ENCODE measurements at places on chromosomes 5 and 9.
A peak's percentile ranks its signal among the peaks of the same experiment; 100 is the strongest.

- no peak for DNase-seq
Observed at GRCh38 chr9:95511616-95511931, 5.2 kb downstream of the PTCH1 start.

- DNase-seq = no peak
Observed at GRCh38 chr9:82808478-82808877, 254.5 kb downstream of the RASEF start.

DNA sequence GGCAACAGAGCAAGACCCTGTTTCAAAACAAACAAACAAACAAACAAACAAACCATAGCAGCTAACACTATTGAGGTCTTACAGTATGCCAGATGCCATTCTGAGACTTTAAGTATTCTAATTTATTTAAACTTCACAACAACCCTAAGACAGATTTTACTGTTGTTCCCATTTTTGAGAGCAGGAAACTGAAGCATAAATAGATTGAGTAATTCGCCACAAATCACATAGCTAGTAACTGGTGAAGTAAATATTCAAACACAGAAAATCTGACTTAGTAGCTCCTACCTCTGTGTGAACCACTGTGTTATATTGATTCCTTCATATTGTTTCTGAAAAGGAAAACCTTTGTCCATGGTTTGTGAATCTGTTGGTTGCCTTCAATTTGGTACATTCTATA is 98.4 kb downstream of the UNC13B start:
- no peak for DNase-seq

- DNase-seq = no peak
Observed at GRCh38 chr5:11224436-11225187, 463.6 kb upstream of the DAP start.

GRCh38 chr9:22623236-22623635 is 176.6 kb downstream of the DMRTA1 start:
- DNase-seq = no peak

DNA sequence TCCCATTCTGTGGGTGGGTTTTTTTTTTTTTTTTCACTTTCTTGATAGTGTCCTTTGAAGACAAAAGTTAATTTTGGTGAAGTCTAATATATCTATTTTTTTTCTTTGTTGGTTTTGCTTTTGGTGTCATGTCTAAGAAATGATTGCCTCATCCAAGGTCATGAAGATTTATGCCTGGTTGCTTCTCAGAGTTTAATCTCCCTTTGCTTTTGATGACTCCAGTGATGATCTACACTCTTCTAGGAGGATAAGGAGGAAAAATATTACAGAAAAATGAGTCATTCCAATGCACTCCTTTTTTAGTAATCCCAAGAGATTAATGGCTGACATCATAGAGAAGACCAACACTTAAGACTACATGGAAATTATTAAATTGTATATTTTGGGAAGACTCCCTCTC is 79.7 kb upstream of the ICE1 start:
- DNase-seq = no peak

DNA sequence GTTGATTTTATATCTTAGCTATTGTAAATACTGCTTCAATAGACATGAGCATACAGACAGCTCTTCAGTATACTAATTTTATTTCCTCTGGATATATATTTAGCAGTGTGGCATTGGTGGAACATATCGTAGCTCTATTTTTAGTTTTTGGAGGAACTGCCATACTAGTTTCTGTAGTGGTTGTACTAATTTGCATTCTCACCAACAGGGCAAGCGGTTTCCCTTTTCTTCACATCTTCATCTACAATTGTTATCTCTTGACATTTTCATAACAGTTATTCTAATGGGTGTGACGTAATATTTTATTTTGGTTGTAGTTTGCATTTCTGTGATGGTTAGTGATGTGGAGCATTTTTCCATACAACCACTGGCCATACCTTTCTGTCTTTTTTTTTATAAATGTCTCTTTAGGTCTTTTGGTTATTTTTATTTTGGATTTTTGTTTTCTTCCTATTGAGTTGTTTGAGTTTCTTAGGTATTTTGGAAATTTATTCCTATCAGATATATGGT is 32.5 kb downstream of the TAF11L14 start:
- DNase-seq = no peak

- peak; percentile 39 for DNase-seq
Observed at GRCh38 chr5:116032094-116032517, at the start of gene ARL14EPL. TSS of gene ARL14EPL (plus strand) at chr5:116032472. CDS start at chr5:116051466, 18,994 bp downstream.

DNA sequence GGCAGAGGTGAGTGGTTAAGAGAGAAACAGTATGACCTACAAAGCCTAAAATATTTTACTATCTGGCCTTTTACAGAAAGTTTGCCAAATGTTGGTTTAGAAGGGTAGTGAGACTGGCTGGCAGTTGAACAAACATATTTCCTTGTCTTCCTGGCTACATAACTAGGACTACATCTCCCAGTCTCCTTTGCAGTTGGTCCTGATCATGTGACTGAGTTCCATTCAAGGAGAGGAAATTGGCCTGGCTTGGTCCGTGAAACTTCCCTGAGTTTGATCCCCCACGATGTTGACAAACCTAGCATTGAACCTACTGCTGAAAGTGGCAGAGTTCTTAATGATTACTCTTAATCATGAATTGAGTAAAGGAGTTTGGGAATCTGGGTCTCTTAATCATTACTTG is 280.8 kb downstream of the SLIT3 start:
- no peak for DNase-seq

DNA sequence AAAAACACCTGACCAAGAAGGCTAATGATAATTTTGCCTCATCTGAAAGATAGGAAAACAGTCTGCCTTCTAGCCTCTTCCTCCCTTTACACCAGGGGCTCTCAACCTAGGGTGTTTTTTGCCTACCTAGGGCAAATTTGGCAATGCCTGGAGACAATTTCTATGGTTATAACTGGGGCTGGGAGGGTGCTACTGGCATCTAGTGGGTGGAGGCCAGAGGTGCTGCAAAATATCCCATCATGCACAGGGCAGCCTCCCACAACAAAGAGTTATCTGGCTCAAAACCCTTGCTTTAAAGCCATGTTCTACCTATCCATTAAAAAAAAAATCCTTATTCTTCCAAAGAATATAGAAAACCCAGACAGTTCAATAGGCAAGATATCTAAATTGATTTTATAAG is 45.0 kb upstream of the NR3C1 start:
- DNase-seq = no peak

DNA sequence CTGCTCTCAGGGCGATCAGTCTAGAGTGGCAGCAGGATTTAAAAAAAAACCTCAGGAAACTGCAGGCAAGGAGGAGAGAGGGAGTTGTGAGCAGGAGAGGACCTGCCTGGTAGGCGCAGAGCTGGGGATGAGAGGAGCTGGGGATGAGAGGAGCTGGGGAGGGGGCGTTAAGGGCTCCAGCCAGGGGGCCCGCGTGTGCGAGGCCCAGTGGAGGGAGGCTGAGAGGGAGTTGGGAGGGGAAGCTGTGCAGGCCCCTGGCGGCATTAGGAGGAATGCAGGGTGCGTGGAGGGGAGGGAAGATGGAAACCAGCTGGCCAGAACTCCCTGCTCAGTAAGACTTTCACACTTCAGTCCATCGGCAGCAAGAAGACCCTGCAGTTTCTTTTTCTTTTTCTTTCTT is 45.2 kb upstream of the HMCN2 start:
- no peak for DNase-seq

GRCh38 chr5:101515721-101516120 is 612.6 kb upstream of the ST8SIA4 start:
- DNase-seq = no peak

DNA sequence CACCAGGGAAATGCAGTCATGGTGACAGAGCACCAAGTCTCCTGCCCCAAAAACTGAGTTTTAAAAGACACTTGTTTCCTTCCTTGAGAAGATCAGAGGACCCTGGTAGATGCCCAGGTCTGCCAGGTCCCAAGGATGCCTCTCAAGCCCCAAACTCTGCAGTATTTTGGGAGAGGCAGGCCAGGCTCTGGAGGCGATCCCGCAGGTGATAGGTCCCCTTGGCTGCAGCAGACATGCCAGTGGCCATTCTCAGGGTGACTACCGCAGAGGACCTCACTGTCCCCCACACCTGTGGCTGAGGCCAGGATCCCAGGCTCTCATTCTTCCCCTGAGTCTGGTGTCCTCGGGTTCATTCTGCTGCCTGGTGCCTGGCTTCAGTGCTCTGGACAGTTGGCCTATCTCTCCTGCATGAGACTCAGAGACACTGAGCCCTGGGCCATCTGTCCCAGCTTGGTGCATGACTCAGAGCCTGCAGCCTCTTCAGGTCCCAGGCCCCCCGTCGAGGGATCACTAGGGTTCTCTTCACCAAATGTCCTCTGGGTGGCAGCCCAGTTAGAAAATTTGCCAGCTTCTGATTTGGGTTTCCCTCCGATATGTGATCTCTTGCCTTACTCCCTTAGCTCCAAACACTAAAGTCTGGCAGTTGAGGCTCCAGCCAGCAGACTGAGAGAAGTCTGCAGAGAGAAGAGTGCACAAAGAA is 59.7 kb upstream of the GARNL3 start:
- DNase-seq = peak; percentile 83

GRCh38 chr5:66438696-66439095 is 157.5 kb upstream of the MAST4 start:
- no peak for DNase-seq

DNA sequence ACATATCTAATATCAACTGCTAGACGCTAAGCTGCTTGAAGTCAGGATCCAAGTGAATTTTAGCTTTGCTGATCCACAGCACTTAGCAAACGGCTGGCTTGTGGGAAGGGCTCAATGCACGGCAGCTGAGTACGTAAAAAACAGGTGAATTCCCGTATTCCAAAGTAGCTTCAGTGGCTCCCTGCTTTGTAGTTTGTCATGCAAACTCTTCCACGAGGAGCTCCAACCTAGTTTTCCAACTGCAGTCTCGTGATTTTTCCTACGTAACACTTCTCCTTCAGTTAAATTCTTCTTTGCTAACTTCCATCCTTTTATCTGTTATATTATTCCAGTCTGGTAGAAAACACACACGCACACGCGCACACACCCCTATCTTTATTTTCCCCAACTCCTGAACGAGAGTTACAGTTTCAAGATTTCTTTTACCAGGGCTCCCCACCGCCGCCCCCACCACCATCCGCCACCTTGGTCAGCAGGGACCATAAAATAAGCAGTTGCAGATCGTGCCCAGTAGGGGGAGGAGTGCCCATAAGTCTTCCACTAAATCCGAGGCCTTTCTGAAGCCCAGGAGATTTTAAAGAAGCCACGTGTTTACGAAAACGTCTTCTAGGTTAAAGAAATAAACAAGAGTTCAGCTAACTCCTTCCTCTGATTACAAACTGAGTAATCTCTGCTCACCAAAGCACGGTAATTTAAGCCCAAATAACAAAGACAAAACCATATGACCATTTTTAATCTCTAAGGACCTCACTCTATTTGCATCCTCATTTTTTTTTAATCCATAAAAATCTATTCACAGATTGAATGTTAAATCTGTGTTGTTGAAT is 34.8 kb upstream of the TRIO start:
- DNase-seq = peak; percentile 69

DNA sequence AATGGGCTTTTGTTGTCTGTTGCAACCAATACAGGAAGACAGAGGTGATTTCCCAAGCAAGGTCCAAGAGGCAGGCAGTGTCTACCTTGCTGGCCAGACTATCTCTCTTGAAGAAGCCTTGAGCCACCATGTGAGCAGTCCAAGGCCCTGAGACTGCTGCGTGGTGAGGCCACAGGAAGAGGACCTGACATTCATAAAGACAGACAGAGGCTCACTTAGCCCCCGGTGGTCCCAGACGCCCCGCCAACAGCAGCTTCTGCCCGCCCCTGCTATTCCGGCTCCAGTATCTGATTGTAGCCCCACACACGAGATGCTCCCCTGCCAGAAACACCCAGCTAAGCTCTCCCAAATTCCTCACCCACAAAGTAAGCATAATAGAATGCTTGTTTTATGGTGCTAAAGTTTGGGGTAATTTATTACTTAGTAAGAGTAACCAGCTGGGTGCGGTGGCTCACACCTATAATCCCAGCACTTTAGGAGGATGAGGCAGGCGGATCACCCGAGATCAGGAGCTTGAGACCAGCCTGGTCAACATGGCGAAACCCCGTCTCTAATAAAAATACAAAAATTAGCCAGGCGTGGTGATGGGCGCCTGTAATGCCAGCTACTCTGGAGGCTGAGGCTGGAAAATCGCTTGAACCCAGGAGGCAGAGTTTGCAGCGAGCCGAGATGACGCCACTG is 22.8 kb upstream of the FUBP3 start:
- DNase-seq = no peak

DNA sequence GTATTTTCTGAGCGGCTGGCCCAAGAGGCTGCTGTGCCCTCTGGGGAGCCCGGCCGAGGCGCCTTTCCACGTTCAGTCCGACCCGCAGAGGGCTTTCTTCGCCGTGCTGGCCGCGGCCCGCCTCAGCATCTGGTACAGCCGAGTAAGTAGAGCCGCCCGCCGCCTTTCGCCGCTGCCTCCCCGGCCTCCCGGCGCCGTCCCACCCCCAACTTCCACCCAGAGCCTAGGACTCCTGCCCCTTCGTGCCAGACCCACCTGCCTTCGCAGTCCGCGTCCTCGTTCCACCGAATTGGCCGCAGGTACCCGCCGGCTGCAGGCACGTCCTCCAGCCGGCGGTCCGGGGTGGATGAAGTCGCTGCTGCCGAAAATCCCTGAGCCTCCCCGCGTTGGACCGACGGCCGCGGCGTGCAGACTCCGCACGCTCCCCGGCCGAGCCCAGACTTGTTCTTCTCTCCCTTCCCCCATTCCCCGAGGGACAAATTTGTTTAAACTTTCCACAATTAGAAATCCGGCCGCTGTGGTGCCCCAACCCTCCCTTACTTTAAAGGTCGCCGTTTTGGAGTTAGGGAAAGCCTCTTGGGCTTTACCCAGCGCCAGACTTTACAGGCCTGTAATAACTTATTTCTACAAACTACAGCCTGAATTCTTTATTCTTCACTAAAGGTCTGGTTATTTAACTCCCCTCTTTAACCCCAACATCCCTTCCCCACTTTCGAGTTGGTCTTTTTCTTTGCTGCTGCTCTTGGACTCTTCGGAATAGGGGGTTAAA is 589 bp downstream of the RIC1 start:
- no peak for DNase-seq

- no peak for DNase-seq
Observed at GRCh38 chr5:170306381-170306831, 8.8 kb upstream of the LCP2 start.

DNA sequence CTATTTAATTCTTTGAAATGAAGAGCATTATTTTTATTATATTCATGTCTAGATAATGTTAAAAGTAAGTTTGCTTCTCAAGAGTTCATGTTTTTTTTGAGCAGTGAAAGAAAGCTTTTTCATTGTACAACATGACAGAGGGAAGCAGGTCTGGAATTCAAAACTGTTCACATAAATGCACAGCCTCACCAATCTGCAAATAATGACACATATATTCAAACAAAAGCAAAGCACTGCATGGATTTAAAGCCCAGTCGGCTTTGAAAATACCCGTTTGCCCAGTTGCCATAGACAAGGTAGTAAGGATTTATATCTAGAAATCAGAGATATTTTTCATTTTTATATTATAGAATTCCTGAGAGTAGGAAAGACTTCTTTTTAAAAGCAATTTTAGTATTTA is 201.8 kb downstream of the CD180 start:
- DNase-seq = no peak

DNA sequence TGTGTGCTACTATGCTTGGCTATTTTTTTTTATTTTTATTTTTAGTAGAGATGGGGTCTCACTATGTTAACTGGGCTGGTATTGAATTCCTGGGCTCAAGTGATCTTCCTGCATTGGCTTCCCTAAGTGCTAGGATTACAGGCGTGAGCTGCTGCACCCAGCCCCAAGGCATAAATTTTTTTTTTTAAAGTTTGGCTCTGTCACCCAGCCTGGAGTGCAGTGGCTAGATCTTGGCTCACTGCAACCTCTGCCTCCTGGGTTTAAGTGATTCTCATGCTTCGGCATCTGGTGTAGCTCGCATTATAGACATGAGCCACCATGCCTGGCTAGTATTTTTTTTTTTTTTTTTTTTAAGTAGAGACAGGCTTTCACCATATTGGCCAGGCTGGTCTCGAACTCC is 70.3 kb downstream of the RAB24 start:
- DNase-seq = no peak
